MCF 10A (cell line): ENCODE measurements at places on chromosomes 11 and 22. TPM values are rescaled to one million over a fixed set of nuclear protein-coding genes. Genes with fewer than 3 reads are reported as not detected.

GRCh38 chr22:32995335-32995734 lies 62.8 kb downstream of the SYN3 start:
- H3K4me1 ChIP-seq, result peaks cover 61% of the 10 kb centered on the region
- H3K27me3 ChIP-seq, result no peaks in the 10 kb centered on the region
- no peak for DNase-seq
- H3K27ac ChIP-seq, result peak overlapping the region; percentile 53

- H3K4me1 ChIP-seq, result peaks cover 6% of the 10 kb centered on the region
- no peaks in the 10 kb centered on the region for H3K27me3 ChIP-seq
- H3K4me3 ChIP-seq, result no peak overlapping the region
- H3K27ac ChIP-seq, result no peak overlapping the region
- H3K36me3 ChIP-seq, result no peaks in the 10 kb centered on the region
Measured at GRCh38 chr11:19650467-19650866, 62.2 kb upstream of the NAV2 start.

DNA sequence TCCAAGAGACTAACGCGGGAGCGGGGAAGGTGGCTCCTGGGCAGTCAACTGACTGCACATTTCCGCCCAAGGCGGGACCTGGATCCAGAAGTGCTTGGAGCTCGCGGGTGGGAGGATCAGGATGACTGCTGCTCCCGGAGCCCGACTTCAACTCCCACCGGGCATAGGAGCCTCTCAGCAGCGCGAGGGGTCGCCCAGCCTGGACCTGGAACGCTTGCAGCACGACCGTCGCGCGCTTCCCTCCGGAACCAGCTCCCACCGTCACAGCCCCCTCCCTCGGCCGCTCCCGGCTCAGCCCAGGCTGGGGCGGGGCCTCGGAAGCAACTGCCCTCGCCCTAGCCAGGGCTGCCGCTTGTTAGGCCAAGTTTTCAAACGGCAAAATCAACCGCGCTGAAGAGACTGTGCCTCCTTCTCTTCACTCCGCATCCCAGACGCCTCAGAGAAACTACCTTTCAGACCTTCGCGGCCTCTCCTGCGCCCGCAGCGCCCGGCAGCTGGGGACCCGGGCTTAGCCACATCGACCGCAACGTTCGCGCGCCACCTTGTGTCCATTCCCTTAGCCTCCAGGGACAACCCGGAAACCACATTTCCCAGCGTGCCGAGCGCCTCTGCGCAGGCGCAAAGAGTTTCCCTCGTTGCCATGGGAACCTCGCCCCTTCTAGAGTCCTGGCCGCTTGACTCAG lies 14.0 kb downstream of the SSH3 start:
- peak overlapping the region; percentile 93 for H3K27ac ChIP-seq
- H3K4me3 ChIP-seq, result peak overlapping the region; percentile 99
- peaks cover 28% of the 10 kb centered on the region for H3K4me1 ChIP-seq
- H3K27me3 ChIP-seq, result no peaks in the 10 kb centered on the region

- no peaks in the 10 kb centered on the region for H3K36me3 ChIP-seq
- H3K4me1 ChIP-seq, result no peaks in the 10 kb centered on the region
- H3K4me3 ChIP-seq, result no peak overlapping the region
- no peak for DNase-seq
Measured at GRCh38 chr11:45659031-45659817, 6.2 kb downstream of the CHST1 start.

DNA sequence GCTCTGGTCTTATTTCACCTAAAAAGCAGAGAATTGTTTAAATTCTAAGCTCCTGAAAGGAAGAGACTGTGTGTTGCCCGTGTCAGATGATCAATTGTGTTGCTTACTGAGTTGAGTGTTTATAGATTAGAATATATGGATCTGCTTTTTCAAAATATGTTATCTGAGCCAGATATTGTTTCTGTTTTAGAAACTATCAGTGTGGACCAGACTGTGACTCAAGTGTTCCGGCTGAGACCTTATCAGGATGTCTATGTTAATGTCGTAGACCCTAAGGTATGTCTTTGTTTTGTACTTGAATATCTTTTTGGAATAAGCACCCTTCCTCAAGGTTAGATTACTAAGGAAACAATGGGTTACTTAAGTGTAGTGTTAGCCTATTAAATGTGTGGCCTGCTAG lies 11.0 kb downstream of the DEPDC5 start:
- peaks cover 88% of the 10 kb centered on the region for H3K36me3 ChIP-seq
- H3K27me3 ChIP-seq, result no peaks in the 10 kb centered on the region
- H3K4me1 ChIP-seq, result no peaks in the 10 kb centered on the region
- no peak for DNase-seq
- no peak overlapping the region for H3K4me3 ChIP-seq
- H3K27ac ChIP-seq, result no peak overlapping the region

- H3K27me3 ChIP-seq, result no peaks in the 10 kb centered on the region
- H3K4me1 ChIP-seq, result no peaks in the 10 kb centered on the region
- H3K4me3 ChIP-seq, result no peak overlapping the region
- no peaks in the 10 kb centered on the region for H3K36me3 ChIP-seq
- DNase-seq, result no peak
Measured at GRCh38 chr11:95296621-95297025, 65.6 kb upstream of the SESN3 start.

GRCh38 chr22:23227380-23227779 lies 47.1 kb downstream of the BCR start:
- H3K27me3 ChIP-seq, result no peaks in the 10 kb centered on the region
- H3K27ac ChIP-seq, result peak overlapping the region; percentile 95
- no peak overlapping the region for H3K4me3 ChIP-seq
- peaks cover 53% of the 10 kb centered on the region for H3K4me1 ChIP-seq

Gene DDTL
- 2.1 and 2.5 TPM in 2 replicates for total RNA-seq

Gene SLC22A9
- not detected in 2 replicates for total RNA-seq

- H3K27ac ChIP-seq, result no peak overlapping the region
- no peaks in the 10 kb centered on the region for H3K4me1 ChIP-seq
- DNase-seq, result no peak
- no peaks in the 10 kb centered on the region for H3K27me3 ChIP-seq
- no peak overlapping the region for H3K4me3 ChIP-seq
Measured at GRCh38 chr11:23404225-23405160, 544.2 kb upstream of the CCDC179 start.

DNA sequence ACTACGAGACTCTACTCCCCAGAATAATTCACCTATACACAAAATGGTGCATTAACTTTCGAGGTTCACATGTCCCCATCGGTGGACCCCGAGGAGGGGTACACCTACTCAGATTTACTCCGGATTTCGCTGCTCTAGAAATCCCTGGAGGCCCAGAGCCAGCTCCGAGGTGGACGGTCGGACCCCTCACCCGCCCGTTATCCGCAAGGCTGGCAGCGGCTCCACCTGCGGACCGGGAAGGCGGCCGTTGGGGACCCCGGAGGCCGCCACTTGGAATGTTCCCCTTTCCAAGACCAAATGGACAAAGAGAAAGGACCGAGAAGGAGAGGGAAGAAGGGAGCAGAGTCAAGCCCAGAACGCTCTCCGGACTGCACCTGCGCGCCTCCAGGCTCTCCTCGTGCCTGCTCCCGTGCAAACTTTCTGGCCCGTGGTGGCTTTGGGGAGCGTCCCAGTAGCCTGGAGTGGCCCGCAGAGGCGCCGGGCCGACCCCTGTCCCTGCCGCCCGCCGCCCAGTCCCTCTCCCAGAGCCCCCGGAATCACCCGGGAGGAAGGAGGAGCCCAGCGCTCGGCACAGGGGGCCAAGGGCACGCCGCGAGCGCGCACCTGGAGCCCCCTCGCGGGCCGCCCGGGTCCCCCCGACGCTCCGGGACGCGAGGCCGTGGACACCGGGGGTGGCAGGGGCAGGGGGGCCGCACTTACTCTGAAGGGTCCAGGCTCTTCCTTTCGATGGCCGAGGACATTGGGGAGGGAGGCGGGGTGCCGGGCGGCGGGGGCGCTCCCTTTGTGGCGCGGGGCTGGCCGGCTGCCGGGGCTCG lies 23.0 kb downstream of the LMO2 start:
- no peaks in the 10 kb centered on the region for H3K27me3 ChIP-seq
- H3K27ac ChIP-seq, result no peak overlapping the region

- peak overlapping the region; percentile 71 for H3K4me3 ChIP-seq
- no peaks in the 10 kb centered on the region for H3K36me3 ChIP-seq
- peak overlapping the region; percentile 35 for H3K27ac ChIP-seq
- H3K4me1 ChIP-seq, result peaks cover 5% of the 10 kb centered on the region
- peak; percentile 72 for DNase-seq
Measured at GRCh38 chr11:65225279-65226102, 36.3 kb upstream of the POLA2 start.

- peaks cover 68% of the 10 kb centered on the region for H3K36me3 ChIP-seq
- no peaks in the 10 kb centered on the region for H3K27me3 ChIP-seq
- peaks cover 6% of the 10 kb centered on the region for H3K4me1 ChIP-seq
- no peak for DNase-seq
- no peak overlapping the region for H3K27ac ChIP-seq
Measured at GRCh38 chr22:50276143-50276542, 6.0 kb upstream of the MAPK11 start.

Gene BSCL2
- 33.1 and 46.6 TPM in 2 replicates for total RNA-seq

- H3K27ac ChIP-seq, result no peak overlapping the region
- peak; percentile 34 for DNase-seq
- no peak overlapping the region for H3K4me3 ChIP-seq
- no peaks in the 10 kb centered on the region for H3K36me3 ChIP-seq
- no peaks in the 10 kb centered on the region for H3K27me3 ChIP-seq
Measured at GRCh38 chr11:114426280-114426679, 13.0 kb upstream of the REXO2 start.

- H3K4me1 ChIP-seq, result no peaks in the 10 kb centered on the region
- no peak overlapping the region for H3K4me3 ChIP-seq
- no peaks in the 10 kb centered on the region for H3K36me3 ChIP-seq
- peaks cover 25% of the 10 kb centered on the region for H3K27me3 ChIP-seq
- no peak for DNase-seq
Measured at GRCh38 chr22:44408829-44409192, 89.2 kb downstream of the RTL6 start.

GRCh38 chr22:23790819-23791737 lies 4.3 kb downstream of the SMARCB1 start:
- peaks cover 52% of the 10 kb centered on the region for H3K36me3 ChIP-seq
- H3K27me3 ChIP-seq, result no peaks in the 10 kb centered on the region
- peaks cover 9% of the 10 kb centered on the region for H3K4me1 ChIP-seq

GRCh38 chr11:33375688-33376311 lies 118.6 kb downstream of the HIPK3 start:
- no peak within 1 kb of the TSS for H3K27ac ChIP-seq
- peaks cover 5% of the 10 kb centered on the region for H3K4me1 ChIP-seq
- H3K27me3 ChIP-seq, result peaks cover 21% of the 10 kb centered on the region
- peak within 1 kb of the TSS; percentile 56 for H3K4me3 ChIP-seq

Gene HPX
- 0.71 and 0.75 TPM in 2 replicates for total RNA-seq

Gene DRD2
- total RNA-seq, result 0.28 and 0.96 TPM in 2 replicates

DNA sequence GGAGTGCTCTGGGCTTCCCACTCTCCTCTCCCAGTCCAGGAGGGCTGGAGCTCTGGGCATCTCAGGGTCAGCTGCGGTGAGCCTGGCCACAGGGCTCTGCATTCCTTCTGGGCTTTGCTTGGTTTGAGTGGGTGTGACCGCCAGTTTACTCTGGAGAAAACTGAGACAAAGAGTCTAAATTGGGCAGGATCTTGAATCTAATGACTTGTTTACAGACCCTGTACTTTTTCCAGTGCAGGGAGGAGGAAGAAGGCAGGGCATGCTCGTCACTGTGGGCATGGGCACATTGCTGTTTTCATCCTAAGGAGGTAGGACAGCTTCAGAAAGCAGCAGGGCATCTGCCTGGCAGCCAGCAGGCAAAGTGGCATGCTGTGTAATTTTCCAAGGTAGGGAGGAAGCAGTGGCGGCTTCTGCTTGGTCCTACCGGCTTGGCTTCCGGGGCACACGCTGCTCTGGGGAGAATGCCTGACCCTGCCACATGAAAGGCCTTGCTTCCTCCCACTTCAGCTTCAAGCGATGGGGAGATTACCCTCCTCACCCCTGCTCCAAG lies 22.9 kb downstream of the FLI1 start:
- H3K4me3 ChIP-seq, result no peak overlapping the region
- no peak for DNase-seq
- H3K27ac ChIP-seq, result no peak overlapping the region
- H3K4me1 ChIP-seq, result peaks cover 13% of the 10 kb centered on the region
- H3K36me3 ChIP-seq, result no peaks in the 10 kb centered on the region
- no peaks in the 10 kb centered on the region for H3K27me3 ChIP-seq

Gene FXYD2
- not detected in 2 replicates for total RNA-seq

DNA sequence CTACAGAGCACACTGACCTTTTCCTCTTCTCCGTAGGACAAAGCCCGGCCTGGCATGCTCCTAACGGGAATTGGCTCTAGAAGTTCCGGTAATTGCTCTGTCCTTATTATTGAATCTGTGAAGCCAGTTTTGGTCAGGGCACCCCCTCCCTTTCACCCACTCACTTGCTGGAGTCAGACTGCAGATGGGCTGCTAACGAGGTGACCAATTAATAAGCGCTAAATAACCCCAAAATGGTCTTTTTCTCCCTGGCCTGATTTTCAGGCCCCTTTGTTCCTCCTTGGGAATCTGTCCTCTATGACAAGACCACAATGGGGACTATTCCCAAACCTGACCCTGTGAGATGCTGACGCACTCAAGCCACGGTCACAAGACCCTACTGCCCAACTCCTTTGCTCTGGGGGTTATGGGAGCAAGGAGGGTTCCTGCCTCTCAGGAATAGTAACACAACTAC lies 610.0 kb upstream of the CADM1 start:
- H3K27ac ChIP-seq, result no peak overlapping the region
- no peak for DNase-seq
- no peak overlapping the region for H3K4me3 ChIP-seq
- no peaks in the 10 kb centered on the region for H3K27me3 ChIP-seq

DNA sequence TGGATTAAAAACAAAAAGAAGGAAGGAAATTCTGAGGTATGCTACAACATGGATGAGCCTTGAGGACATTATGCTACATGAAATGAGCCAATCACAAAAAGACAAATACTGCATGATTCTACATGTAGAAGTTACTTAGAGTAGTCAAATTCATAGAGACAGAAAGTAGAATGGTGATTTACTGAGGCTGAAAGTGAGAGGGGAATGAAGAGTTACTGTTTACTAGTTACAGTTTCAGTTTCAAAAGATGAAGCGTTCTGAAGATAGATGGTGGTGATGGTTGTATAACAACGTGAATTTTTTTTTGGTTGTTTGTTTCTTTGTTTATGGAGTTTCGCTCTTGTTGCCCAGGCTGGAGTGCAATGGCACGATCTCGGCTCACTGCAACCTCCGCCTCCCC lies 9.5 kb downstream of the OR5P2 start:
- H3K27me3 ChIP-seq, result no peaks in the 10 kb centered on the region
- H3K27ac ChIP-seq, result no peak overlapping the region
- H3K36me3 ChIP-seq, result no peaks in the 10 kb centered on the region
- no peak for DNase-seq
- H3K4me1 ChIP-seq, result no peaks in the 10 kb centered on the region

GRCh38 chr11:66317723-66318599 lies 1.1 kb upstream of the CD248 start:
- H3K27ac ChIP-seq, result peak overlapping the region; percentile 86
- H3K4me1 ChIP-seq, result peaks cover 22% of the 10 kb centered on the region
- H3K27me3 ChIP-seq, result no peaks in the 10 kb centered on the region
- peak; percentile 90 for DNase-seq
- peak overlapping the region; percentile 50 for H3K4me3 ChIP-seq

Gene FOXRED1
- 28.2 and 37.2 TPM in 2 replicates for total RNA-seq
